ENCODE measurements at places on chromosomes 1 and 21. TPM values are rescaled to one million over a fixed set of nuclear protein-coding genes. Genes with fewer than 3 reads are reported as not detected.

GRCh38 chr1:153553830-153554541 is 4.9 kb upstream of the S100A3 start:
- H3K27me3 ChIP-seq, result no peaks in the 10 kb centered on the region
- no peaks in the 10 kb centered on the region for H3K4me1 ChIP-seq
- H3K27ac ChIP-seq, result no peak overlapping the region
- H3K36me3 ChIP-seq, result no peaks in the 10 kb centered on the region
- no peak for DNase-seq
- no peak overlapping the region for H3K4me3 ChIP-seq

GRCh38 chr1:117093091-117093534 is 28.4 kb downstream of the TRIM45 start:
- DNase-seq, result peak; percentile 38
- no peak overlapping the region for H3K4me3 ChIP-seq
- no peaks in the 10 kb centered on the region for H3K27me3 ChIP-seq
- no peaks in the 10 kb centered on the region for H3K36me3 ChIP-seq
- H3K4me1 ChIP-seq, result no peaks in the 10 kb centered on the region
- H3K27ac ChIP-seq, result peak overlapping the region; percentile 30

DNA sequence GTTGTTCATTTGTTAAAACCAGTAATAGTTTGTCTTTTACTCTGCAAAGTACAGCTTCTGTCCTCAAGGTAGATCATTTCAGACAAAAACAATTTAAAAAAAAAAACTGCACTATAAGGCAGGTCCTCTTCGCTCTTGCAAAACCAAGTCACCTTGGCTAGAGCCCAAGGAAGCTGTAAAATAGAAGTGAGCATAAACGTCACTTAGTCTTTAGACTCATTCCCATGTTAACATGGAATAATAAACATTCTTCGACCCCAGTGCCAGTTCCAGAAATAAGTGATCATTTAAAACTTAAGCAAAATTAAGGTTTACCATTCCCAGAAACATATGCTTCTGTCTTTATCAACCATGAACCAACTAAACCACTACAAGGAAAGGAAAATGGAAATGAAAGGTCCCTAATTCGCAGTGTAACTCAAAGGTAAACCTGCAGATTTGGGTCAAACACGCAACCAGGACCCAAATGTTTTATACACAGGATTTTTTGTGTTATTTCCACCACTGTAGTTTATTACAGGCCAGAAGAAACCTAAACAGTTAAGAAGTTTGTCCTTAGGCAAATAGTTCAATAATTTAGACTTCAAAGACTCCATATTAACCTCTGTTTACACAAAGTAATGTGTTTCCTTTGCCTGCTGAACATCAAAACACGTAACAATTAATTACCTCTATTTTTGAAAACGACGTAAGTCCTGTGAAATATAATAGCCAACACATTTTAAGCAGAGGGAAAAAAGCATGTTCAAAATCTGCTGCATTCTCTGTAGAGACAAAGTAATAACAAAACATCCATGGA is 54.6 kb downstream of the TGFBR3 start:
- no peaks in the 10 kb centered on the region for H3K36me3 ChIP-seq
- no peak overlapping the region for H3K27ac ChIP-seq
- no peak for DNase-seq
- H3K4me3 ChIP-seq, result no peak overlapping the region
- no peaks in the 10 kb centered on the region for H3K27me3 ChIP-seq

- no peak for DNase-seq
- peaks cover 40% of the 10 kb centered on the region for H3K4me1 ChIP-seq
- peaks cover 8% of the 10 kb centered on the region for H3K36me3 ChIP-seq
- peaks cover 61% of the 10 kb centered on the region for H3K27me3 ChIP-seq
- H3K4me3 ChIP-seq, result no peak overlapping the region
These were observed 7.7 kb downstream of the LRRC71 start for GRCh38 chr1:156928043-156928602.

DNA sequence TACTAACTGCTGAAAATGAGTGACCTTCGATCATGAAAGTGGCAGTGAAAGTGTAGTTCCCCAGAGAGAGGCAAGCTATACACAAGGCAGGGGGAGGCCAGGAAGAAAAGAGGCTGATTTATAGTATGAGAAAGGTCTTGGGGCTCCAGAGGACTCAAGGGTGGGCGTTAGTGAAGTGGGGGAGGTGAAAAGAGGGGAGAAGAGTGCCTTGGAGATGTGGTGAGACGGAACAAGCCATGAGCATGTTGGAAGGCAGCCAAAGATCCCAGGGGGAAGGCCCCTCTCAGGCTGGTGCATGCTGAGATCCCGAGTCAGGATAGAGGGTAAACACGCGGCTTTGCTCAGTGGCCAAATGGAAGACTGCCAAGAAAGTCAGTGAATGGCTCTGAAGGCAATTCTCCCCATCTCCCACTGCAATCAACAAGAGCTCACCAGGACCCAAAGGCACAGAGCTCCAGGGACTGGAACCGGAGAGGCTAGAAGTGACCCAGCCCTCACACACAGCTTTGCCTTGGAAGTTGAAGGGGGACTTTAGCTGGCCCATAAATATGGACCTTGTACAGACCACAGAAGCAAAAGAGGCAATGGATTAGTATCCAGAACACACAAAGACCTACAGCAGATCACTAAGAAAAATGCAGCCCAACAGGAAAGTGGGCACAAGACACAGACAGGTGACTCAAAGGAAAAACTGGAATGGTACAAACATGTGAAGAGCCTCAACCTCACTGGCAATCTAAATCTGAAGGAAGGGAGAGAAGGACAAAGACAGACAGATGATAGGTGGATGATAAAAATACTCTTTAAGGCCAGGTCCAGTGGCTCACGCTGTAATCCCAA is 49.6 kb downstream of the HSF2BP start:
- H3K36me3 ChIP-seq, result peaks cover 4% of the 10 kb centered on the region
- H3K4me1 ChIP-seq, result peaks cover 19% of the 10 kb centered on the region
- peak; percentile 93 for DNase-seq

- H3K36me3 ChIP-seq, result no peaks in the 10 kb centered on the region
- no peak for DNase-seq
- no peaks in the 10 kb centered on the region for H3K27me3 ChIP-seq
- no peak overlapping the region for H3K4me3 ChIP-seq
- H3K4me1 ChIP-seq, result no peaks in the 10 kb centered on the region
These were observed 715.0 kb upstream of the ADAMTS5 start for GRCh38 chr21:27681841-27682240.

SLC25A33 gene
- total RNA-seq, result 7.5 TPM

- H3K27ac ChIP-seq, result no peak overlapping the region
- peaks cover 6% of the 10 kb centered on the region for H3K4me1 ChIP-seq
- H3K4me3 ChIP-seq, result no peak overlapping the region
- no peak for DNase-seq
These were observed 220.8 kb downstream of the SLC35F3 start for GRCh38 chr1:234125283-234125682.

GRCh38 chr1:53419034-53419433 is 40.2 kb upstream of the DMRTB1 start:
- no peak for DNase-seq
- peaks cover 14% of the 10 kb centered on the region for H3K4me1 ChIP-seq
- H3K27ac ChIP-seq, result no peak overlapping the region
- H3K27me3 ChIP-seq, result no peaks in the 10 kb centered on the region
- no peaks in the 10 kb centered on the region for H3K36me3 ChIP-seq

PROK1 gene
- 0.17 TPM for total RNA-seq

FAM78B gene
- total RNA-seq, result 6.1 TPM

- DNase-seq, result no peak
- no peaks in the 10 kb centered on the region for H3K27me3 ChIP-seq
- H3K4me1 ChIP-seq, result peaks cover 19% of the 10 kb centered on the region
- H3K36me3 ChIP-seq, result no peaks in the 10 kb centered on the region
These were observed 50.7 kb downstream of the MAB21L3 start for GRCh38 chr1:116161877-116162390.

- peaks cover 4% of the 10 kb centered on the region for H3K4me1 ChIP-seq
- H3K27ac ChIP-seq, result no peak overlapping the region
- no peaks in the 10 kb centered on the region for H3K27me3 ChIP-seq
- no peaks in the 10 kb centered on the region for H3K36me3 ChIP-seq
- no peak overlapping the region for H3K4me3 ChIP-seq
These were observed 7.2 kb upstream of the MT1HL1 start for GRCh38 chr1:237011432-237011831.

GRCh38 chr1:42392255-42392654 is 11.7 kb downstream of the RIMKLA start:
- H3K27ac ChIP-seq, result no peak overlapping the region
- H3K36me3 ChIP-seq, result no peaks in the 10 kb centered on the region
- H3K4me3 ChIP-seq, result no peak overlapping the region
- no peaks in the 10 kb centered on the region for H3K27me3 ChIP-seq
- no peak for DNase-seq

ZYG11A gene
- 0.59 TPM for total RNA-seq

DNA sequence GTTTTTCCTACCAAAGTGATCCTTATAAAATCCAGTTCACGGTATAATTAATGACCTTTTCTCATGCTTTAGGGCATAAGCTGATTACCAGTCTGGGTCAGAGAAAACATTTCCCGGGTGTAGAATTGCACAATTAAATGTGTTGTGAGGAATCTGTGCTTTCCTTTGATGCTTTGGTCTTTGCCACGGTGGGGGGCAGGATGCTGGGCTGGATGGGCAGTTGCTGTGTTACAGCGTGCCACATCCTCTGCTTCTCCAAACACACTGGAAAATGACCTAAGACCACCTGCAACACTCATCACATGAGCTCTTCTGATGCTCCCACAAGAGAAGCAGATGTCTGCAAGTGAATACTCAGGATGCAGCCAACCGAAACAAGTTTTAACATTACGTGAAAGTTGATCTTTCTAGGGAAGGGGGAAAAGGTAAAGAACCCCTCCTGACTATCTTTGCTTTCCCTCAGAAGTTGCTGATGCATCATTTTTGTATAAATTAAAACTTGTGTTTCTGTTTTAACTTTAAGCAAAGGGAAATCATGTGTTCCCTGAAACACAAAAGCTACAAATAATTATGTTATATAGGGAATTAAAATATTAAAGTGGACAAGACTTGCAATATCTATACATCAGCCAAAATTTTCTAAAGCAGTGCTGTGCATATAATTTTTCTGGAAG is 515.3 kb upstream of the NR5A2 start:
- no peaks in the 10 kb centered on the region for H3K27me3 ChIP-seq
- no peak overlapping the region for H3K27ac ChIP-seq
- DNase-seq, result no peak
- no peaks in the 10 kb centered on the region for H3K36me3 ChIP-seq
- H3K4me1 ChIP-seq, result no peaks in the 10 kb centered on the region

DNA sequence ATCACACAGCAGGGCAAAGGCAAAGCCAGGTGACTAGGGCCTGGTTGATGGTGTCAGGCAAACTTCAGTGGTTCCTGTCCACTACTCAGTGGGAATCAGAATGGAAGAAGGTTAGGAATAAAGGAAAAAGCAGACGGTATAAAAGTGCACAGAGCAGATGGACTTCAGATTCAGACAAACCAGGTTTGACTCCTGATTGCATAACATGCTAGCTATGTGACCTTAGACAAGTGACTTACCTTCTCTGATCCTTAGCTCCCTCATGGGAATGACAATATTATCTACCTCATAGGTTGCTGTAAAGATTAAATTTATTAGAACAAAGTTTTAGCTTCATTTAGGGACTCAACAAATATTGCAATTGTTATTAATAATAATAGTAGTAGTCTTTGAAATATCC is 4.9 kb downstream of the PAQR7 start:
- H3K27ac ChIP-seq, result no peak overlapping the region
- no peak overlapping the region for H3K4me3 ChIP-seq
- H3K27me3 ChIP-seq, result no peaks in the 10 kb centered on the region
- no peak for DNase-seq
- peaks cover 33% of the 10 kb centered on the region for H3K36me3 ChIP-seq

DNA sequence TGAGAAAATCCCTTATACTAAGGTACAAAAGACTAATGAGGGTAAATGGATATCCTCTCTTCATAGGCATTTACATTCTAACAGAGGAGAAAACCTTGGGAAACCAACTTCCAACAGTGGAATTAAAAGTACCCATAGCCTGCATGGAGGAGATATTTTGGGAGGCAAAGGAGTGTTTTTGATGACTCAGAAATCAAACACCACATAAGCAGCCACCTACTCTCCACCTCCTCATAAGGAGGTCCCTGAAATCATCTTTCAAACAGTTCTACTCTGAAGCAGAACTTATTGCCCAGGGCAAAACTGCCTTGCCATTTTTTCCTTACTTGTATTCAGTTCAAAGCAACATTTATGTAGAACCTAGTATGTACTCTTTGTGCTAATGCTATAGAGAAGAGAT is 211.3 kb downstream of the KCNH1 start:
- H3K27ac ChIP-seq, result no peak overlapping the region
- no peaks in the 10 kb centered on the region for H3K4me1 ChIP-seq
- no peak for DNase-seq
- no peak overlapping the region for H3K4me3 ChIP-seq

DNA sequence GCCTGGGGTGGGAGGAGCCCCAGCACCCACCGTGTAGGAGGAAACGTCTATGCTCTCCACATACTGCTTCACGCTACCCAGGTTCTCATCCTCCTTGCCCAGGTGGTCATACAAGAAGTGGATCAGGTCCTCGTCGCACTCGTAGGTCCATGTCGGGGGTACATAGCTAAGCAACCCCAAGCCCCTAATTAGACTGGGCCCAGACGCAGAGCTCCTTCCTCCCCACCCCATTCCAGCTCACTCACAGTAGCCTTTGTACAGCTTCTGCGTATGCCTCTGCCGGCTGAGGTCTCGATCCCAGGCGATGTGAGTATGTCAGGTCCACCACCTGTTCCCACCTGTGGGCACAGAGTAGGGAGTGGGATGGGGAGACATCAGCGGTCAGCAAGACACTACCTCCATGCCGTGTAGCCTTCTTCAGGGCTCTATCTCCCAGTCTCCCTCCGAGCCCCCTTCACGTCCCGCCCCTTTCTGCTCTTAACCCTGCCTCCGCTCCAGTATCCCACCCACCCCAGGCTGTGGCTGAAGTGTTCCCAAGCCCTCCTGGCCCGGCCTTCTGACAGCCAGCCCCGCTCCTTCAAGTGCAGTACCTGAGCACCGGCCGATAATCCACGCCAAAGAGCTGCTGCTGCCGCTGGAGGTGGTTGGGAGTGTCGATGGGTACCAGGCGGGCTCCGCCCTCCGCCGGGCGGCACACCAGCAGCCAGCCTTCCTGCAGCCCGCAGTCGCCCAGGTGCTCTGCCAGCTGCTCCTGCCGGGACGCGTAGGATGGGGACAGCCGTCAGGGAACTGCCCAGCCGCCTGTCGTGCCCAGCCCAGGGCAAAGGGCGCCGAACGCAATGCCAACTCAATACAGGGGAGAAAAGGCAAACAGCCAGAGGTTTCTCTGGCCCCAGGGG is 919 bp downstream of the HECTD3 start:
- H3K27ac ChIP-seq, result no peak overlapping the region
- DNase-seq, result peak; percentile 31
- H3K4me3 ChIP-seq, result peak overlapping the region; percentile 61
- H3K4me1 ChIP-seq, result peaks cover 47% of the 10 kb centered on the region
- H3K36me3 ChIP-seq, result peaks cover 50% of the 10 kb centered on the region

- DNase-seq, result no peak
- H3K4me3 ChIP-seq, result no peak overlapping the region
- H3K27me3 ChIP-seq, result no peaks in the 10 kb centered on the region
These were observed 48.3 kb upstream of the TDRD10 start for GRCh38 chr1:154453574-154454352.

HSD17B7 gene
- total RNA-seq, result 29.9 TPM

Measured in spinal cord (tissue), 10 donors.